ENCODE measurements at places on chromosomes 13 and 19.
A peak's percentile ranks its signal among the peaks of the same experiment; 100 is the strongest.

DNA sequence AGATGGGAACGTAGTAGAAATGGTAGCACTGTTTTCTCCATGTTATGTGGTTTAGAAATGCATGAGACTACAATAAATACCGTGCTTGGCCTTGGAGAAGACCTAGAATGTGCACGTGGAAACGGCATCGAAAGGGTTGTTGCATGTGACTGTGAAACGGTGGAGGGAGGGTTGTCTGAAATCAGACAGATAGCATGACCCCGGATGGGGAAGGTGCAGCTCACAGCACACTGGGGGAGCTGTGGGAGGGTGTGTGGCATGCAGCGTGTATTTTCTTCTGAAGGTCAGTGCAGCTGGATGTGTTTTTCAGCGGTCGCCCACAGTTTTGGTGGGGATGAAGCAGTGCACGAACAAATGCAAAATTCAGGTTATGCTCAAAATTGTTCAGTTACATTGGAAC is 63.4 kb downstream of the CELF5 start:
- no peak for DNase-seq

GRCh38 chr19:47630594-47630993 is 21.7 kb downstream of the BICRA start:
- no peak for DNase-seq

GRCh38 chr13:31045286-31046081 is 113.0 kb downstream of the TEX26 start:
- DNase-seq, result peak; percentile 95

DNA sequence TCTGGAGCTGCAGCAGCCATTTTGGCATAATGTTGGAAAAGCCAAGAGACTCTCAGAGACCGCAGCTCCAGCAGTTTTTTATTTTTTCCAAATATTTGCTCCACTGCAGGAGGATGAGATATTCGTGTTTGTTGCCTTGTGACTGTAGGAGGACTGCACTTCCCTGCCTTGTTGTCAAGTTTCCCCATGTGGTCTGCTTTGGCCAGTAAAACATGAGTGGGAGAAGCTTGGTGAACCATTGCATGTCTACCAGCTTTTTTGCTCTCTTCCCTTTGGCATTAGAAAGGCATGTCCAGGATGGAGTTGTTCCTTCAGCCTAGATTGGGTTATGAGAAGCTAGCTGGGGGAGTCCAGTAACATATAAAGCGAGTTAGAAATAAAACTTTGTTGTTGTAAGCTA is 47.7 kb upstream of the ALOX5AP start:
- no peak for DNase-seq

GRCh38 chr13:30120133-30120822 is 187.1 kb downstream of the KATNAL1 start:
- DNase-seq, result no peak

DNA sequence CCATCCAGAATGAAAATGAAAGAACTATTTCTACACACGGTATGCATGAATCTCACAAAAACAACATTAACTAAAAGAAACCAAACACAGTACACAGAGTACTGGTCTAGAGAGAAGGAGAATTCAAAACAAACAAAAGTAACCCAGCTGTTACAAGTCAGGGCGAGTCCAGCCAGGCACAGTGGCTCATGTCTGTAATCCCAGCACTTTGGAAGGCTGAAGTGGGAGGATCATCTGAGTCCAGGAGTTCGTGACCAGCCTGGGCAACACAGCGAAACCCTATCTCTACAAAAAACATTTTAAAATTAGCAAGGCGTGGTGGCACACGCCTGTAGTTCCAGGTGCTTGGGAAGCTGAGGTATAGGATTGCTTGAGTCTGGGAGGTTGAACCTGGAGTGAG is 1.7 kb upstream of the PSMC4 start:
- no peak for DNase-seq

GRCh38 chr13:28574617-28575142 is 79.8 kb upstream of the FLT1 start:
- DNase-seq, result peak; percentile 73

All from PC-9 (cell line).